ENCODE measurements at places on chromosomes 1 and 21.

DNA sequence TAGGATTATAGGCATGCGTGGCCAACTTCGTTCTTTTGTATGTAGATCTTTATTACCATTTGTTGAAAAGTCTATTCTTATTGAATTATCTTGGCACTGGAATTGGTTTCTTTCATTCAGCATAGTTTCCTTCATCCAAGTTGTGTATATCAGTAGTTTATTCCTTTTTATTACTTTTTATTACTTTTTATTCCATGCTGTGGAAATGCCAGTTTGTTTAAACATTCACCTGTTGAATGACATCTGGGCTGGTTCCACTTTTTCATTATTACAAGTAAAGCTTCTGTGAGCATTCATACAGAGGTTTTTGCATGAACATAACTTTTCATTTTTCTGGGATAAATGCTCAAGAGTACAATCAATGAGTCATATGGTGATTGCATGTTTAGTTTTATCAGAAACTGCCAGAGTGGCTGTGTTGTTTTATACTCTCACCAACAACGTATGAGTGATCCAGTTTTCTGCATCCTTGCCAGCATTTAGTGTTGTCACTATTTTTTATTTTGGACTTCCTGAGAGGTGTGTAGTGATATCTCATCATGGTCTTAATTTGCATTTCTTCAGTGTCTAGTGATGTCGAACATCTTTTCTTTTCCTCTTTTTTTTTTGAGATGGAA lies 28.6 kb downstream of the PTPRU start:
- no peak for DNase-seq

GRCh38 chr1:81573458-81573857 lies 227.3 kb upstream of the ADGRL2 start:
- DNase-seq: no peak

GRCh38 chr1:156851779-156852417 lies 7.0 kb downstream of the INSRR start:
- no peak for DNase-seq

DNA sequence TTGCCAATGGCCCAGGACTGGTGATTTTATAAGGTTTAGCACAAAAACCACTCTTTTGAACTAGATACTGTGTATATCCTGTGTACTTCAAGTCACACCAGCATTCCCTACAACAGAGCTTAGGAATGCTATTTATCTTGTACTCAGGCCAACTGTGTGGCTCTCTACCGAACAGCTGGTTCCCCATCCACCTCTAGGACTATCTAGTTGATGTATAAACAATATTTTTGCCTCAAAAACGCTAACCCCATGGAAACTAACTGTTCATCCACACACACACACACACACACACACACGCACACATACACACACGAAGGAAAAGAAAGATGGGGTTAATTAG lies 28.7 kb upstream of the SLC45A3 start:
- DNase-seq: no peak

DNA sequence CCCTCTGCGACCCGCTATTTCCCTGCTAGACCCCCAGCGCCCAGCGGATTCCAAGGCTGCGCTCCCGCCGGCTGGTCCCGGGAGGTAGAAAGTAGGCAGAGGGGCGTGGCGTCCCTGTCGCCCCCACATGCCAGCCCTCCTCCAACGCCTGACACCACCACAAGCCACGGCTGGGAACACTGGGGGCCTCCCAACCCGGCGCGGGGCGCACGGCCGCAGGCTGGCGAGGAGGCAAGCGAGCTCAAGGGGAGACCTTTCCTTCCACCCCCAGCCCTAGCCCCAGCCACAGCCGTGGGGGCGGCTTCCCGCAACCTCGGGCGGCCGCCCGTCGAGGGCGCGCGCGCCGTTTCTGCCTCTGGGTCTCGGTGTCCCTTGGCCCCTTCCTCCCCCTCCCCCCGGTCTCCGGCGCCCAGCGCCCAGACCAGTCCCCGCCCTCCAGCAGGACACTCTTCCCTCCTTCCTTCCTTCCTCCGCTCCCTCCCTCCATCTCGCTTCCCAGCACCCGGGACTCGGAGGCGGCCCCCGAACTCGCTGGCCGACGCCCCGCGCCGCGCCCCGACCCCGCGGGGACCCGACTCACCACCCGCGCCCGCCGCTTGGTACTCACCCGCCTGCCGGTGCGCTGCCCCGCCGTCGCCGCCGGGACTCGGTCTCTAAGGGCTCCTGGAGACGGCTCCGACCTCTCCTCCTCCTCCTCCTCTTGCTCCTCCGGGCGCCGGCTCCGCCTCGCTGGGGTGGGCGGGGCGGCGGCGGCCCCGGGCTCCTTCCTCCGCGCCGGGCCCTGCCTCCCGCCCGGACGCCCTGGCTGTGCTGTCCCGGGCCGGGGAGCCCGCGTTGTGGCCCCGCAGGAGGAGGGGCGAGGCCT lies at the start of gene GNG12:
TSS of gene GNG12 (minus strand) at position 731 of the 865 bp plus-strand sequence. CDS start 125,781 bp downstream, outside the sequence.
- DNase-seq: no peak

GRCh38 chr1:96387785-96388184 lies 333.8 kb upstream of the PTBP2 start:
- DNase-seq: no peak

GRCh38 chr1:59827055-59827643 lies 12.4 kb downstream of the HOOK1 start:
- no peak for DNase-seq

DNA sequence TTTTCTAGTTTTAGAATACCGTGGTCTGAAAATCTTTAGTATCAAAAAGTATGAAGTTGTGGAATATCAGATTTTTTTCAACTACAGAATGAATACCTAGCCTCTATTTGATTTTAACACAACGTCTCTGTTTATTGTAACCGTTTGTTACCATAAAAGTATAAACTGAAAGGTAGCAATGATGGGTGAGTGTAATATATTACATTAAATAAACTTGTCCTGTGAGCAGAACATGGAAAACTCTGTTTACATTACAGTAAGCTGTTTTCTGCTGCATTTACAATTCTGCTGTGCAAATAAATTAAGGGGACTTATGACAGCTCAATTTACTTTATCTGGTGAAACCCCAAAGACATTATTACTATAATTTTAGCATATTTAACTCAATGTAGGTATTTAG lies 62.5 kb downstream of the CHRM3 start:
- no peak for DNase-seq

DNA sequence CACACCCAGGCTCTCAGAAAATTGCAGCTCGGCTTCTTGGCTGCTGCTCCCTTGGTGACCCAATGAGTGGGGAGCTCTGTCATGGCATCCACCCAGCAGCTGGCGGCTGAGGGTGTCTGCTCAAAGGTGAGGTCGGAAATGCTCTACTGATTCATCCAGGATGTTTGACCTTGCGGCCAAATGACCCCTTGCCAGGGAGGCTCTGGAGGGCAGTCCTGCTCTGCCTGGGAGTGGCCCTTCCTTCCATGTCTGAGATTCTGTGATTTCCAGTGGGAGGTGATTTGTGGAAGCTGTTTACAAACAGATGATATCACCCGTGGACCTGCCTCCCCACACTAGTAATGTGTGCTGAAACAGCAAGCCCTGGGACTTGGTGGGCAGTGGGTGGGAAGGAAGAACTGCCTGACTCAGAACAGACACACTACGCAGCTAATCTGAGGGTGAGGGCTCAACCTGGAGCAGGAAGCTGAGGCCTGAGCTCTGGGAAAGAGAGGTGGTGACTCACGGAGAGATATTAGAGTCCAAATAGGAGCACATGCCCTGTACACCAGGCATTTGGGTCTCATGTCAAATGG lies 3.0 kb downstream of the CRCT1 start:
- DNase-seq: no peak

DNA sequence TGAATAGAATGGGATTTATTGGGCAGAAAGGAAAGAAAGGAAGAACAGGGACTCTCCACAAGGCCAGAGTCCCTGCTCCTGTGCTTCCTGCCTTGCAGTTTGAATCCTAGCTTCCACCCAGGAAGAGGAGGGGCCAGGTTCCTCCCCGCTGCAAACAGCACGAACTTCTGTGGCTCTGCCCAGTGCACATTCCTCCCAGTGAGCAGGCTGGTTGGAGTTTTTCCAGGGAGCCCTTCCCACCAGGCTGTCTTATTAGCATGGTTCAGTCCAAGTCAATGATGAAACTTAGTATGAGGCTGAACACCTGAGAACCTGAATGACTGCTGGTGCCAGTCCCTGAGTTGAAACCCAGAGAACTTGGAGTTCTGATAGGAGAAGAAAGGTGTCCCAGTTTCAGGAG lies 247.2 kb downstream of the DUSP10 start:
- no peak for DNase-seq

GRCh38 chr1:203148127-203148526 lies 20.6 kb downstream of the ADORA1 start:
- no peak for DNase-seq
